ENCODE measurements at places on chromosomes 3 and 15.

DNA sequence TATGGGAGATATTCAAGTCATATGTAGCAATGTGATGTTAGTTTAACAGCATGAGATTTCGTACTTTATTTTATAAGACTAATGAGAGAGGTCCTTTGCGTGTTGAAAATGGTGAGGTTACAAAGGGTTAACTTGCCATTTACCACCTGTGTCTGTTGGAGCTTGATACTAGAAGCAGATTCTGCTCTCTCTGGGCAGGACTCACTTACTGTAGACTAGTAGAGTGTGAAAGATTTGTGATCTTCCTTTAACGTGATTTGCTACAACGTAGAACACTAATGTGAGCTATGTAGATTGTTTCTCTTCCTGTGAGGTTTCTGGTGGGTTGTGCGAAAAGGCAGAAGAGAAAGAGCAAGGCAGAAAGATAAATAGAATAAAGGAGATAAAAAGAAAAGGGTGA lies 1.1 kb downstream of the TP63 start:
- no peak for DNase-seq

DNA sequence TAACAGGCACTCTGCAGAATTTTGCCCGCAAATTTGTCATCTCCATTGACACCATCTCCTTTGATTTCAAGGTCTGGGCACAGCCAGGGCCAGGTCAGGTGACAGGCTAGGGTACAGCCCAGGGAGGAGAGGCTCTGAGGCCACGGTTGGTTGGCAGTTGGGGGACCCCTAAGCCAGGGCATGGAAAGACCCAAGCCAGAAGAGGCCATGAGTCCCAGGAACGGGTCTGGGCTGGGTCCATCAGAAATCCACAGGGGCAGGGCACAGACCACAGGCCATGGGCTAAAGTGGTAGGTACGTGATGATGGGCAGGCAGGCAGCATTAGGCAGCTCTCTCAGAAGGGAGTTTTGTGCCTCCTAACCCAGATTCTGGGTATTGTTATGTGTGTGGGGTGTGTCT lies 45.8 kb downstream of the SEMA3G start:
- DNase-seq = no peak

DNA sequence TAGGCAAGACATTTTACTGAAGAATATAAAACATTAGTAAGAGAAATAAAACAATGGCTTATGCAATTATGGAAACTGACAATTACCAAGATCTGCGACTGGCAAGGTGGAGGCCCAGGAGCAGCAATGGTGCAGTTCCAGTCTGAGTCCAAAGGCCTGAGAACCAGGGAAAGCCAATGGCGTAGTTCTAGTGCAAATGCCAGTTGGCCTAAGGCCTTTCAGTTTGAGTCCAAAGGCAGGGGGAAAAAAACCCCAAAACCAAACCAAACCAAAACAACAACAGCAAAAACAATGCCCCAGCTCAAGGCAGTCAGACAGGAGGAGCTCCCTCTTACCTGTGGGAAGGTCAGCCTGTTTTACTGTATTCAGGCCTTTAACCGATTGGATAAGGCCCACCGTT lies 72.6 kb downstream of the ST6GAL1 start:
- DNase-seq = no peak

GRCh38 chr3:73036694-73037591 lies 24.5 kb upstream of the EBLN2 start:
- DNase-seq = no peak

GRCh38 chr15:35450492-35450891 lies 95.5 kb downstream of the DPH6 start:
- no peak for DNase-seq

GRCh38 chr3:194800002-194800401 lies 114.3 kb downstream of the FAM43A start:
- DNase-seq = no peak

All from CD4-positive, alpha-beta T cell treated with Interleukin-4 for 4 hours (primary cell).